Activated T-cell treated with anti-CD3 and anti-CD28 coated beads, Interleukin-2, amount 50 U/mL, for 72 hours (primary cell): ENCODE measurements at places on chromosomes 16 and 17.

DNA sequence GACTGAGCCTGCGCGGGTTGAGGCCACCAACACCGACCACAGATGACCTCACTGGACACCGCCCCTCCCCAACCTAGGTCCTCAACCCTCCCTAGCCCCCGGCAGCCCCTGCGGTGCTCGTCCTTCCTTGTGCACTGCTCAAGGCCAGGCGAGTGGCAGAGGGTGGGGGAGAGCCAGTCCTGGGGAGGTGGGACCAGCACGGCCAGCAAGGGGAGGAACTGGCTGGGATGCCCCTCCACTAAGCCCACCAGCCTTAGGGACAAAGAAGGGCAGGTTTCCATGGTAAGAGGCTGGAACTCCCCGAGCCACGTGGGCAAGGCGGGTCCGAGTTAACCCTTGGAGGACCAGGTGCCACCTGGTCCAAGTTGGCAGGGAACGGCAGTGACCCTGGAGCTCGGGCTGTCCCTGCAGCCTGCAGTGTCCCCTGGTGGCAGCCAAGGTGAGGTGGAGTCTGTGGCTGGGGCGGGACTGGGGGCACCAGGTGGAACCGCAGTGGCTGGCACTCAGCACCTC lies 9.2 kb downstream of the FSCN2 start:
- DNase-seq = peak; percentile 39

DNA sequence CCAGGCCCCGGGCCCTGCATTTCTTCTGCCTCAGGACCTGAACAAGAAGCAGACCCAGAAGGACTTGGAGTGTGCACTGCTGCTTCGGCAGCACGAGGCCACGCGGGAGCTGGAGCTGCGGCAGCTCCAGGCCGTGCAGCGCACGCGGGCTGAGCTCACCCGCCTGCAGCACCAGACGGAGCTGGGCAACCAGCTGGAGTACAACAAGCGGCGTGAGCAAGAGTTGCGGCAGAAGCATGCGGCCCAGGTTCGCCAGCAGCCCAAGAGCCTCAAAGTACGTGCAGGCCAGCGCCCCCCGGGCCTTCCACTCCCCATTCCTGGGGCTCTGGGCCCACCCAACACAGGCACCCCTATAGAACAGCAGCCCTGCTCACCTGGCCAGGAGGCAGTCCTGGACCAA lies 9.2 kb downstream of the HIRIP3 start:
- no peak for DNase-seq

GRCh38 chr17:57876023-57876865 lies 26.4 kb upstream of the MRPS23 start:
- DNase-seq = no peak

DNA sequence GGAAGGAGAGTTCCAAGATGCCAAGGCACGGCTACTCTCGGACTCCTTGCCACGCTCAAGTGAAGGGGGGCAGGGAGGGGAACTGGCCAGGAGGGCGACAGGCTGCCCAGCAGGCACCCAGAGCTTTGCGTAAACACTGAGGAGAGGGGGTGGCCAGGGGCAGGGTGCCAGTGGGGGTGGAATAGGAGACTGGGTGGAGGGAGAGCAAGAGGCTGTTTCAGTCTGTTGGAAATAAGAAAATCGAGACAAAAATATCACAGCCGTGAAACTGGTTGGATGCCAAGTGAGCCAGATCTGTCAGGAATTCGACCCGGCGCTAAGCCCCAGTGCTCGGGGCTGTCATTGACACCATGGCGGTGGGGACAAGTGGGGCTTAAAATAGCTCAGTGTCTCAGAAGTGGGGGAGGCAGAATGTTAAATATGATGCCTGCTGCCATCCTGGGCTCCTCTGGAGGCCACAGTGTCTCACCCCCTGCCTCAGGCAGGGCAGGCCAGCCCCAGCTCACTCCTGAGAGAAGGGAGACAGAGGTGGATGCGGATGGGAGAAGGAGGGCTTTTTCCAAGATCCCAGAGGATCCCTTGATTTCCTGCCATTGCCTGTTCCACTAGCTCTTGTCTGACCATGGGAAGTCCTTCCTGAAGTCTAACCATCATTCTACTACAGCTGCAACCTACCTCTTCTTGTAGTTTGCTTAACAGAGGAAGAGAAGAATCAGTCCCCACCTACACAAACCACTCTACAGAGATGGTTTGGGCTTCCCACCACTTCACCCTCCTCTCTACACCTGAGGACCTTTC lies 9.5 kb downstream of the PNMT start:
- DNase-seq = no peak

DNA sequence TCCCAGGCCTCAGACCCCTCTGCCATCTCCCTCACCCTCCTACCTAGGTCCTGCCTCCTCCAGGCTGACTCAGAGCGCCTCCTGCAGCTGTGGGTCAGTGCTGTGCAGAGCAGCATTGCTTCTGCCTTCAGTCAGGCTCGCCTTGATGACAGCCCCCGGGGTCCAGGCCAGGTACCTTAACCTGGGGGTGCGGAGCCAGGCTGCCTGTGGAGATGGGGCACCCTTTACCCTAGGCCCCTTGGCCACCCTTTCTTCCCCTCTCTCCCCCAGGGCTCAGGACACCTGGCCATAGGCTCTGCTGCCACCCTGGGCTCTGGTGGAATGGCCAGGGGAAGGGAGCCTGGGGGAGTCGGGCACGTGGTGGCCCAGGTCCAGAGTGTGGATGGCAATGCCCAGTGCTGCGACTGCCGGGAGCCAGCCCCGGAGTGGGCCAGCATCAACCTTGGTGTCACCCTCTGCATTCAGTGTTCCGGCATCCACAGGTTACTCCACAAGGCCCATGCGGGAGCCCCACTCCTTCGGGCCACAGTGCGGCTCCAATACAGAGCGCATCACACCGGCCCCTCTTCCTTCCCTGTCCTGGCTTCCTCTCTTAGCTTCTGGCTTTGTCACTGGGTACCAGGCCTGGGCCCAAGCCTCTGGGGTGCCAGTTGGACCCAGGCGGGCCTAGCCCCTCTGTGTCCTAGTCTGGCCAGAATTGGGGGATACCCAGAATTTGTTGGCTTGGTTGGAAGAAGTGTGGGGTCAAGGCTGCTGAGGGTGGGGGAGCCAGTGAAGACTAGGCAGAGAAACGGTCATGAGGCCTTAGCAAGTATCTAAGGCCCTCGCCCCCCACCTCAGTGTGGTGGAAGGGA lies 5.0 kb upstream of the KCTD11 start:
- no peak for DNase-seq

GRCh38 chr17:82088838-82089722 lies 9.0 kb downstream of the FASN start:
- DNase-seq = no peak

DNA sequence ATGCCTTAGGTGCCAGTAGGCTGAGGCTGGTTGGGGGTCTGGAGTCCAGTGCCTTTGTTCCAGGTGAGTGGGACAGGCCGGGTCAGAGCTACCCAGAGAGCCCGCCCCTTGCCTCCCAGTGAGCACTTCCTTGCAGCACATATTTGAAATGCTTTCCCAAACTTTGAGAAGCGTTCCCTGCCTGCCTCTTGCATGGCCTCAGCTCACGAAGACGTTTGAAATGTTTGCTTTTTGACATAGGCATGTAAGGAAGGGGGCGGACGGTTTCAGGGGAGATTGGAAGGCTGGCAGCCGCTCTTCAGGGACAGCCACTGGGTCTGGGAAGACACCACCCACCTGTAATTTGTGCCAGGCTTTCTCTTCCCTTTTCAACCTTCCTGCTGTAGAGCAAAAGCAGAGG lies 5.1 kb upstream of the FOXL1 start:
- DNase-seq = no peak

DNA sequence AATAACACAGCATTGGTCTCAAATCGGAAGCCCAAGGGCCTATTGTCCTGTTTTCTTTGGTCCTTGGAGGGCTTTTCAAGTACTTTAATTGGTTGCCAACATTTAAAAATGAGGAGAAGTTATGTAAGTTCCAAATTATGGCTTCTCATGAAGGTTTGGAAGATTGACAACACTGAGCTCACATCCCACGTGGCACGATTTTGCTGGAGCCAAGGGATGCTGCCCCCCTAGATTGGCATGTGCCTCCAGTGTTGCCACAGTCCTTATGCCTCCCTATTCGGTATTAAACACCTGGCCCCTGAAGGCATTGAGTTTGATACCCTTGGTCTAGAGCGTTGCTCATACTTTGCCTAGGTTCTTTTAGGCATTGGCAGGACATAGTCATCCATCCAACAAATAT lies 108.0 kb downstream of the ZNF18 start:
- DNase-seq = no peak

DNA sequence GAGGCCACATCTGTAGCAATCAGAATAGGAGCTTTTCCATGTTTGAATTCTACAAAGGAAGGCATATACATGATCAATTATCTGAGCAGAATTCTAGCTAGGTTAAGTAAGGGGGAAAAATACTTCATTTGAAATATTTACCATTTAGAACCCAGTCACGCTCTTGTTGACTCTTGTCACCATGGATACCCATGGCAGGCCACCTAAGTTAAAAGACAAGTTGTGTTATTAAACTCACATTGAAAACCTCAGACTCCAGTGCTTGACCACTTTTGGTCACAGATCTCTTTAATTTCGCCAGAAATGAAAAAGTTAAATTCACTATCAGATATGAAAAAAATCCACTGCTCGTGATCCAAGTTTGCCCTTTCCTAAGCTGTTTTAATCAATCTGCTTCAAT lies 4.1 kb downstream of the DDX5 start:
- no peak for DNase-seq

GRCh38 chr16:84482001-84482891 lies 22.2 kb downstream of the MEAK7 start:
- DNase-seq = no peak

GRCh38 chr16:1612320-1613111 lies at the start of gene CRAMP1:
Gene CRAMP1 (plus strand): TSS chr16:1612360. CDS start chr16:1614640, 2,280 bp downstream.
- DNase-seq = peak; percentile 31

GRCh38 chr17:66836063-66837005 lies 1.4 kb downstream of the CACNG5 start:
- DNase-seq = no peak

- DNase-seq = no peak
These were observed 4.0 kb upstream of the CLEC10A start for GRCh38 chr17:7084088-7084487.

DNA sequence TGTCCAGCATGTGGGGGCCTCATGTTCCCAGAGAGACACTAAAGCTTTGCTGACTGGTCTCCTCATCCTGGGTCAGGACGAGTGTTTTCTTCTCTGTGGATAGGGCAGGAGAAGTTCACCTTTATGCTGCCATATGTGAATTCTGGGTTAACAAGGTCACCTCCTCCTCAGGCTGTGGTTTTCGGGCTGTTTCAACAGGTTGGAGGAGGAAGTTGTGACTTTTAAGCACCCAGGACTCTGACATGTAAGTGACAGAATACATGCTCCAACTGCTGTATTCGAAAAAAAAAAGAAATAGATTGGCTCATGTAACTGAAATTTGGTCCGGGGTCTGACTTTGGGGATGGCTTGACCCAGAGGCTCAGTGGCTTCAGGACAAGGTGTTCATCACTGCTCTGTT lies 54.2 kb downstream of the SNX20 start:
- DNase-seq = no peak

- DNase-seq = no peak
These were observed 1.9 kb downstream of the GPS2 start for GRCh38 chr17:7313088-7313889.
